ENCODE measurements at places on chromosomes 4 and X.

DNA sequence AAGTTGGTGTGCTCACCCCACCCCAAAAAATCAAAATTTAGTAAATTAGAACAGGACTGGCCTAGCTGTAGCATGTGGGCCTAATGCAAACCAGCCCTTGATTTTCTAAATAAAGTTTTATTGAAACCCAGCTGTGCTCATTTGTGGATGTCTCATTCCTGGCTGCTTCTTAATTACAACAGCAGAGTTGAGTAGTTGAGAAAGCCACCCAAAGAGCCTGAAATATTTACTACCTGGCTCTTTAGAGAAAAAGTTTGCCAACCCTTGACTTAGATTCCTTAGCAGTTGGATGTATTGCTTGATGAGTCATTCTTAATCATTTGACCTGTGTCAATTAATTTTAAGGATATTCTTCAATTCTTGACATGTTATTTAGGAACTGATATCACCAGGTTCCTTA, 168.3 kb upstream of the PUDP start:
- DNase-seq, result no peak

DNA sequence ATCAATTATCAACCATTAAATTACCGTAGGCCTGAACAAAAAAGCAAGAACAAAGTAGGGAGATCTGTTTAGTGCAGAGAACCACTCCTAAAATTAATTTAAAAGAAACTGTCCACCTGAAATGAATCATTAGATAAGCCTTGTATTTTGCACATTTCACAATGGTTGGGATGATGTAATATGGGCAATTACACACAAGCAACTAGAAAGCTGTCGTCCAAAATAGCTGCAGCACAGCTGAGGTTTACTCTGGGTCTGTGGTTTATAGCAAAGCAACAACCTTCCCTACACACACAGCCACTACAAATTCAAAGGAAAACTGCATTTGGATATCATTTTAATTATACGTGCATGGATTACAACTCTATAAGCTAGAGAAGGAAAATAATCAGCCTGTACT, 28.5 kb downstream of the PCDH19 start:
- no peak for DNase-seq

DNA sequence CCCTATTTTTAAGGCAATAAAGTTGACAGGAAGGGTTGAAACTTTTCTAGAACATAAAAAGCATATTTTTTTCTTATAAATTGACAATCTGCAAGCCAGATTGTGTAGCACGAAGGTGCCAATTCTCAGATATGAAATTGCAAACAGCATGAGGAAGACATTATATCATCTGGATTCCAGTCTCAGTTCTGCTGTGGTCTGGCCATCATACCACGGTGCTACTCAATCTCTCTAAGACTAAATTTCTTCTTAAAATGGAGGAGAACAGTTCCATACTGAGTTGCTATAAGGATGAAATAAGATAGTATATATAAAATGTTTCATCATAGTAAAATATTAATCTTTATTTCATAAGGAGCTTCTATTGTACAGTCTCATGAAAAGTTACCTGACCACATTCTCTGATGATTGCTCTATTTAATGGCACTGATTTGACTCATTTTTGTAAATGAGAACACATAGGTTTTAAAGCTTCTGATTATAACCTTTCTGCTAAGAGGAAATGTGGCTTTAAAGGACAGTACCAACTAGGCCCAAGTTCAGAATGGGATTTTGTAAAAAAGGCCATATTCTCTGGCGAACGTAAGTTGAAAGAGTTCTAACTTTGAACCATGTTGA, 127.9 kb downstream of the SHROOM3 start:
- no peak for DNase-seq

GRCh38 chr4:7427361-7427760, 7.4 kb downstream of the PSAPL1 start:
- DNase-seq, result no peak

- DNase-seq, result no peak
Measured at GRCh38 chr4:37948542-37948941, 11.7 kb upstream of the PTTG2 start.

DNA sequence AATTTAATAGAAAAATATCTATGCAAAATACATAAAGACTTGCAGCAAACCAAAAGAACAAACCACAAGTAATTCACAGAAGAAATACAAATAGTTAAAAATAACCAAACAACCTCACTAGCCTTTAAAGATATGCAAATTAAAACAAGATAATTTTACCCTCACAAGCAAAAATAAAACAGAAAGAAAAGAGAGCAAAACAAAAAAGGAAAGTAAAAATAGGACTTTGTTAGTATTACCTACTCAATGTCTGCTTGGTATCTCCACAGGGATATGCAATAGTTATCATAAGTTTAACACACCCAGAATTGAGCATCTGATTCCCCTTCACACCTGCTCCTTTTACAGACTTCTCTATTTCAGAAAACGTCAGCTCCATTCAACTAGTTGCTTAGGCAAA, 737.5 kb upstream of the MAGEB2 start:
- DNase-seq, result no peak

DNA sequence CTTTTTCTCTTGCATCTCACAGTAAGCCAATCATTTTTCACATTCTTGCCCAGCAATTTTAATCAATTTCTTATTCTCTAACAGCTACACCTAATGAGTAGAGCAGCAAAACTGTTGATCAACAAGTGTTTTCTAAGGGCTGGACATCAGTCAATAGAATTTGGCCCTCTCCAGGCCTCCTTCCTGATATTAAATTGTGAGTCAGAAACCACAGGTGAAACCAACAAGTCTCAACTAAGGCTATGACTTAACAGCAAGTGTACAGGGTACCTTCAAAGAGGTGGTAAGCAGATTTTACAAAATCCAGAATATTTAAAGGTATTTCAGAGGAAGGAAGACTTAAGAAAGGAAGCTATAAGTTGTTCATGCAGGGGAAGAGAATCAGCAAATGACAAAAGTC, 156.5 kb upstream of the ARHGAP24 start:
- no peak for DNase-seq

GRCh38 chrX:21905953-21906352, 34.6 kb upstream of the SMS start:
- DNase-seq, result no peak

DNA sequence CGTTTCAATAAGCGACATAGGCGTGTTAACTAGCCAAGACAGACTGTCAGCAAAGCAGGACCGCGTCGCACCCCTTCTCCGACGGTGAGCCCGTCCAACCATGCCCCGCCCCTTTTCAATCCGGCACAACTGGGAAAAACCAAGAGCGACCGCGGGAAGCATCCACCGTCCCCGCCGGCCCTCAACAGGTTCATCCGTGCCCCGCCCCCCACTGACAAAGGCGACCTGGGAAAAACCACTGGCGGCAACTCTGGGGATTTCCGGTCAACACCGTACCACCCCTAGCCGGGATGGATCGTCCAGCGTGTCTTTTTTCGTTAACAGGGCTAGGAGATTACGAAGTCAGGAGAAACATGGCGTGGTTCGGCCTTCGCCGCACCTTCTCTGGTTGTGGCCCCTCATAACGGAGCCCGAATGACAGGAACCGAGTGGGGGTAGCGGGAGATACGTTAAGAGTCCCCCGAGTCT, 377 bp downstream of the TIMM17B start:
- DNase-seq, result peak; percentile 71

- DNase-seq, result peak; percentile 58
Measured at GRCh38 chr4:78704981-78705683, 71.0 kb upstream of the BMP2K start.

DNA sequence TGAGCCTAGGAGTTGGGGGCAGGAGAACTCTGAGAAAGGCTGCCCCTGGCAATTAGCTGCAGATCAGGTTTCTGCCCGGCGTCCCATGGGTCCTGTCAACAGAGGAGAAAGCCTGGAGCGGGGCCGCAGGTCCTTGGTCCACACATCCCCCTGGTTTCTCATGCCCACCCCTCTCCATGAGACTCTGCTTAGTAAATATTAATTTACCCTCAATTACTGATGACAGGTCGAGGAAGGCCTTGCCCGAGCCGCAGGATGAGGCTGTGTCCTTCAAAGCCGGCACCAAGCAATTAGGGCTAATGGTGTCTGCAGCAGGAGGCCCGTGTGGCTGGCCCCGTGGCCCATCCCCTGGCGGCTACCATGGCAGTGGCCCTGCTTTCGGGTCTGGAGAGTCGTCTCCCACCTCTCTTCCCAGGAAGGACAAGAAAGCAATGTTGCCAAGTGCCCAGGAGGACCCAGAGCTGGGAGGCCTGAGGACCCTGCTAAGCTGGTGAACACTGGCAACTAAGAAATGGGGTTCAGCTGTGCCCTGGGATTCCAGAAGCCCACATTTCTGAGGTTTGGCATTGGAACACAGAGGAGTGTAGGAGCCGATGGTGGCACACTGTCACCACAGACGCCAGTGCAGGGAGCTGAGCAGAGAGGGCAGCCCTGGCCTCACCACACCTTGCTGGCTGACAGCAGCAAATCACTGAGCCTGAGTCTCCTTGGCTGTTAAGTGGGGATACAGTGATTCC, 114.6 kb downstream of the CPZ start:
- no peak for DNase-seq

GRCh38 chr4:101086801-101087586, 260.3 kb downstream of the PPP3CA start:
- no peak for DNase-seq

GRCh38 chr4:113823291-113823659, 61.7 kb upstream of the CAMK2D start:
- no peak for DNase-seq

DNA sequence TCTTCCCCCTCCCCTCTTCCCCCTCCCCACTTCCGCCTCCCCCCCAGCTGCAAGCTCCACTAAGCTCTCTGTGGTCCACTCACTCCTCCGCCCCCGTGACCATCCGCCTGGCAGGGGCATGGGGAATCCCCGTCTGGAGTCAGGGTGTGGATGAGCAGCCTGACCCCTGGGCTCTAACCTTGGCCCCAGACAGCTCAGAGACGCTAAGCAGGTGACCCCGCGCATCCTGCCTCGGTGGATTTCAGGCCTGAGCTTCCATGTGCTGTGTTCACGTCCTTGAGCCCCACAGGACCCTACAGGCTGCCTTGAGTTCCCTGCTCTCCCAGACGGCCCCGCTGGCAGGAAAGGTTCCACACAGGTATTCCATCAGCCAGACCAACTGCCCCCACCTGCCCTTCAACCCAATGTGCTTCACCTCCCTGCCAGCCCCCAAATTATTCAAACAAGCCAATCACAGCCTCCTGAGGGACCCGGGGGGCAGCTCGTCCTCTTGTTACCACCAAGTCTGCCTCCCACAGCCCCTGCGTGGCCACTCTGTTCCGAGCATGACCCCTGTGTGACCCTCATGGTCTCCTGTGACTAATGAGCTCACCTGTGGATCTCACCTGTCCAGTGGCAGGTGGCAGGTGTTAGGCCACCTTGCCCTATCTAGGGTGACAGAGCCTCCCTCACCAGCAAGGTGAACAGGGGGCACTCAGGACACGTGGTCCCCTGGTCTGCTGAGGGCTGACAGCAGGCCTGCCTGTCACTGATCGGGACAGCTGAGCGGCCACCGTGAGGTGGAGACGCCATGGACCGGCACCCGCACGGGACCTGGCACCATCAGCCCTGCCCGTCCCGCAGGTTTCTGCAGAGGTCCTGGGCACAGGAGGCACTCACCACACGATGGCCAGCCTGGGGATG, 73.2 kb upstream of the MXD4 start:
- no peak for DNase-seq

DNA sequence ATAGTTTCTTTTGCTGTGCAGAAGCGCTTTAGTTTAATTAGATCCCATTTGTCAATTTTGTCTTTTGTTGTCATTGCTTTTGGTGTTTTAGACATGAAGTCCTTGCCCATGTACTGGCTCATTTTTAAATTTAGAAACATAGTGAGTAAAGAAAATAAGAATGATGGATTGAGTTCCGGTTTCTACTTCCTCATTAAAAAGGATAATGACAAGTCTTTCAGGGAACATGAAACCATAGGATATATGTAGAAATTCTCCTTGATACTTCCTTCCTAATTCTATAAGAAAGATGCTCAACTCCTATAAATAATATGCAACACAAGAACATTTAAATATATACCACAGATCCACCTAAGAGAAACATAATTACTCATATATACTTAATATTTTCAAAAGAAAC, 240.9 kb downstream of the BANK1 start:
- no peak for DNase-seq

DNA sequence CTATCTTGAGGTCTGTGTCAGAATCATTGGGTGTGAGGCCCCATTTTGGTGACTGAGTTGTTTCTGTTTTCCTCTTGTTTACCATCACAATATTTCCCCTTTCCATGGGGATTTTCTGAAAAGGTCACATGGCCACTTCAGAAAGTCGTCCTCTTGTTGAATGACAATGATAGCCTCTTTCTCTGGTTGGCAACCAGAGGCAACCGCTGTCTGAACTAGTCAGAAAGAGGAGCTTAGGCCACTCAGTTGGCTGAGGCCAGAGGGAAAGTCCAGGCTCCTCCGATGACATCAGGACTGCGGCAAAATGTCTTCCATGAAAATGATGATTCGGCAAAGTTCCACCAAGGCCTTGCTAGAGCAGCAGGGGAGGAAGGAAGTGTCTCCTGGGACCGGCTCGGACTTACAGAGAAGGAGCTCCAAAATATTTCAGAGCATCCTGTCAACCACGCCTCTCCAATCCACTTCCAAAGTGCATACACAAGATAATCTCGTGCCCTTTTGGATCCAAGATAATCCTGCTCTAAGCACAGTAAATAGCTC, 19.1 kb upstream of the RBM47 start:
- DNase-seq, result no peak

DNA sequence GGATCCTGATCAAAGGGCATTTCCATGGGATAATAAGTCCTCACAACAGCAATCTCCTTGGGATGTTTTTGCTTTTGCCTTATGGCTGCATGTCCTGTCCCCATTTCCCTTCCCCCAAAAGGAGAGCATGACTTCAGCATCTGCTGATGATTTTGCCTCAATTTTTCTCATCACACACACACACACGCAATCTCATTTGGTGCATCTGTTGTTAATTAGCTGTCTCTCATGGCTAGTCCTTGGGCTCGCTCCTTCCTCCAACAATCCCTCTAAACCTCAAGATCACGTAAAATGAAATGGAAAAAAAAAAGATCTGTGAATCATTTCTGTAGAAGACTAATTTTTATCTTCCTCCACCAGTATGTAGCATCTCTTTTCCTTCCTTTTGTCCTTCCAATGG, 153.6 kb downstream of the RBMX2 start:
- no peak for DNase-seq

DNA sequence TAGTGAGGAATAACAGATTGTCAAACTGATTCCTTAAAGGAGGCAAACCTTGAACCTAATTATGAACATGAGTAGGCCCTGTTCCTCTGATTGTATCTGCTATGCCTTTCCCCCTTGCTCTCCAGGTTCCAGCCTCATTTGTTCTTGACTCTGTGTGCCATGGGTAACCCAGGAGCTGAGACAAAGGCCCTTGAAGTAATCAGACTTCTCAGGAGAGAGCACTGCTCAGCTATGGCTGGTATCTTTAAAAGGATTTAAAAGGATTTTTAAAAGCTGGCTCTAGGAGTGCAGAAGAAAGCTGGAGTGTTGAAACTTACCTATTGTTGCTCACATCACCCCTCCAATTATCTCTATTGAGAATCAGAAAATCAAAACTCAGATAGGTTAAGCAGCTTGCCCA, 1565.5 kb upstream of the AGA start:
- DNase-seq, result no peak

GRCh38 chr4:123826896-123827295, 430.3 kb downstream of the SPRY1 start:
- no peak for DNase-seq

GRCh38 chr4:189940178-189941004, at the start of gene FRG1:
Gene FRG1, plus strand, starts transcription at chr4:189940872. Its CDS starts 138 bp downstream, at chr4:189941010.
- DNase-seq, result peak; percentile 92

All from LoVo (cell line).